ENCODE measurements at places on chromosomes 7 and 10.

DNA sequence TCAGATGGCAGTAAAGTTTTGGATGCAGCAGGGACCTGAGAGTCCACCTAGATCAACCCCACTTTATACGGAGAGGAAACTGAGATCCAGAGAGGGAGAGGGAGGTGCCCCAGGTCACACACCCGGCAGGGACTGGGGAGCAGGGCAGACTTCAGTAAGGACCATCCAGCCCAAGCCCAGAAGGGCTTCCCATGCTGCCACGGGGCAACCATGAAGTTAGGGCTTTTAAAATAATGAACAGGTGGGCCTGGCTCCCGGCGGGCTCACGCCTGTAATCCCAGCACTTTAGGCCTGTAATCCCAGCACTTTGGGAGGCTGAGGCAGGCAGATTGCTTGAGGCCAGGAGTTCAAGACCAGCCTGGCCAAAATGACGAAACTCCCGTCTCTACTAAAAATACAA lies 98.5 kb downstream of the HIP1 start:
- no peak for DNase-seq

- no peak for DNase-seq
These were observed 51.1 kb upstream of the C1GALT1 start for GRCh38 chr7:7131273-7131672.

DNA sequence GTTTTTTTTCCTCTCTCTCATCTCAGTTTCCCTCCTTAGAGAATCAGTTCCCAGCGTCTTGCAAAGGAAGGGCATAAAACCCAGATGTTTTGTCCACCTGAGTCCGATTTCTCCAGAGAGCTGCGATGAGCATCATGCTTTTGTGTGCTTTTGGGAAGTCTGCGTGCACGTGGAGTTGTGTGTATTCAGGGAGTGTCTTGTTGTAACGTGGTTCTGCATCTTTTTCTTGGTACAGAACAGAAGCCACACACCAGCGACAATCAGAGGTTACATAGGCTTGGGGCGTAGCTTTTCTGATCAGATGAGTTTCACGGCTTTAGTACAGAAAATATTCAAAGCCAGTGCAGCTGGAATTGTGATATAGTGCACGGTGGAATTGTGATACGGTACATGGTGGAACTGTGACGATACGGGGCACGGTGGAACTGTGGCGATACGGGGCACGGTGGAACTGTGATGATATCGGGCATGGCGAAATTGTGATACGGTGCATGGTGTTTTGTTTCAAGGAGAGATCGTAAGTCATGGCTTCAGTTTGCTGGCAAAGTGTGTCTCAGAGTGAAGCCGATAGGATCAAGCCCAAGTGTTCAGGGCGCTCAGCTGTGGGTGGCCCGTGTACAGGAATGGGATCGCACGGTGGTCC lies 32.8 kb downstream of the FOXK1 start:
- no peak for DNase-seq

GRCh38 chr10:32961895-32962369 lies 3.9 kb upstream of the ITGB1 start:
- no peak for DNase-seq

DNA sequence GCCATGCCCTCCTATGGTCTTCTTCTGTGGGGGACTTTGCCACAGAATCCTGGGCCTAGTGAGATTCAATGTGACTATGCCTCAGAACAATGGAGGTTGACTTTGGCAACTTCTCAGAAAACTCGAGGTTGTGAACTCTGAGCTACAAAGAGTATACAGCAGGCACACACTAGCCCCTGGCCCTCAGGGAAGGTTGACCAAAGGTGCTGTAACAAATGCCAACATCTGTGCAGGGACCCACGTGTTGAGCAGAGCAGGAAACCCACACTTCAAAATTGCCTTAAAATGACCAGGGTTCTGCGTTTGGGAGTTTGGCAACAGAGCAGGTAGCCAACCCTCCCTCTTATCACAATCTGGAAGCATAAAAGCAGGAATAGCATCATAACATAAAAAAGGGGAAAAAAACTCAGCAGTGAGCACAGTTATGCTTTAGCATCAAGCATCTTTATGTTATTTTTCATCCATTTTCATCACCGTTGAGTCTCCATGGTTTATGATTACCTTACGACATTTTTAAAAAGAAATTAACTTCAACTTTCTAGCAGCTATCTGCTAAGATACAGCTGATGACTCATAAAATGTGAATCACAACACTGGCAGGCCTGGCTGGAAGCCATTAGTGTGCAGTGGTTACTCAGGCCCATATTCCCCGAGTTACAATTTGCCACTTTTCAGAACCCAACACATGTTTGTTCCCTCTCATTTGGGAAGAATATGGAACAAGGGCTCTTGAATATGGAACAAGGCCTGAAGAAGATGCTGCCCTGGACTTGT lies 11.1 kb downstream of the PRLHR start:
- DNase-seq: no peak
